Thymus (tissue), 14 donors: ENCODE measurements at places on chromosomes 12 and 14.

- peak; percentile 6 for DNase-seq
Measured at GRCh38 chr12:115916910-115917668, 360.4 kb downstream of the MED13L start.

- DNase-seq = no peak
Measured at GRCh38 chr12:38373784-38374183, 57.2 kb downstream of the ALG10B start.

DNA sequence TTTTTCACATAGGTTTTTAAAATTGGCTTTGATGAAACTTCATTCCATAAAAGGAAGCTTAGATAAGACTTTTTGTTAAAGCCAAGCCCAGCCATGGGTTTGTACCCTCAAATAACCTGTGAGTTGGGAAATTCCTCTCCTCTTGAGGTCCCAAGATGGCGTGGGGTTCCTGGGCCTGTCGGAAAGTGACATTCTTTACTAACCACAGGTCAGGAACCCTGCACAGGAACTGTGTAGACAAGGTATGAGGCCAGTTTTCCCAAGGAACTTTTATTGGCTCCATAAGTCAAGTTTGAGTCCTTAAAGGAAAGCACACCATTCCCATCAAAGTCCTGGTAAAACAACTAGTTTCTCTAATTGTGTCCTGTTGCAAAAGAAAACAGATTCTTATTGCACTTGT is 65.0 kb upstream of the AMN start:
- no peak for DNase-seq

- DNase-seq = no peak
Measured at GRCh38 chr12:10310926-10311720, 3.5 kb downstream of the KLRD1 start.

- DNase-seq = no peak
Measured at GRCh38 chr14:45249856-45250575, 3.0 kb downstream of the MIS18BP1 start.

DNA sequence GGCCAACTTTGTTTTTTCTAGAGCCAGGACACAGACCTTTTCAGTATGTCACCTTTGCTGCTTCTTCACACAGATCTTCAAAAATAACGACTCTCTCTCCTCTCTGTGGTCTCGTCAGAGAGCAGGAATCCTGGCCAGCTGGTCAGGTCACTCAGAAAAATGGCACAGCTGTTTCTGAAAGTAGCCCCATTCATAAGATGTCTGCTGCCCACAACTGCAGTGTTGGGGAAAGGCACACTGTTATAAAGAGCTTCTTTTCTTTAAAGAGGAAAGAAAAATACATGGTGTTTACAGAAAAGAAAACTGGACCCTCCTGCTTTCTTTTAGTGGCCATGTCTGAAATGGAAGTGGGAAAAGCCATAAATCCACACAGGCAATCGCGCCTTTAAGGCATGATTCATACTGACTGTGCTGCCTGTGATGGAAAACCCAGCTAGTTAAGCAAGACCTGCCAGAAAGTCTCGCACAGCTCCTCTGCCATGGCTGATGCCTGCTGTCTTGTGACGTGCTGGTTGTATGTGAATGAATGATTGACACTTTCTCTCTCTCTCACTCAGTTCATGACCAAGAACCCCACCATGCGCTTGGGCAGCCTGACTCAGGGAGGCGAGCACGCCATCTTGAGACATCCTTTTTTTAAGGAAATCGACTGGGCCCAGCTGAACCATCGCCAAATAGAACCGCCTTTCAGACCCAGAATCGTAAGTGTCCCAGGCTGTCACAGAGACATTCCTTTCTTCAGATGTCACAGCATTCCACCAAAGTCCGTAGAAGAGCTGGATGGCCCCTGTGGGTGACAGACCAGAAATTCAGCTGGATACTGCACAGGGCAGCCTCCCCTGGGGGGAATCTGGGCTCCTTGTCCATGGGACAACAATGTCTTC is 147.9 kb upstream of the HIF1A start:
- DNase-seq = no peak

DNA sequence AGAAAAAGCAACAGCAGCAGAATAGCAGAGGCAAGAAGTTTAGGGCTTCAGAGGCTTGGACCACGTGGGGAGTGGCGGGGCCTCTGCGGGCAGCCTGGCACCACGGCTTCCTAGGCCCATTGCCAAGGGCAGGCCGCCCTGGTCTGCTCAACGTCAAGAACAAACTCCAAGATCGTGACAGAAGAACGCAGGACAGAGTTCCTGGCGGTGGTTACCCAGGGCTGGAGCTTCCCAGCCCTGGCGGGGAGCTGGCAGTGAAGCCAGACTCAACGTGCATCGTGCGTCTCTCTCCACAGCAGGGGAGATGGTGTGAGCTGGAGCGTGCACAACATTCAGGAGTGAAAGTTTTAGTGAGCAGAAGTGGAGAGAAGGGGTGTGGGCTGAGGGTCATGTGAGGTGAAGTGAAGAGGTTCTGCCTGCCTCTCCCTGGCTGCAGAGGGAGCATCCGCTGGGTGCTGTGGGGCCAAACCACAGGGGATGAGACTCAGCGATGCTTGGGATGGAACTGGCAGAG is 13.9 kb upstream of the CACNA2D4 start:
- no peak for DNase-seq
